Central memory CD8-positive, alpha-beta T cell (primary cell): ENCODE measurements at places on chromosomes 1 and 21.
A peak's percentile ranks its signal among the peaks of the same experiment; 100 is the strongest.

- no peaks in the 10 kb centered on the region for H3K36me3 ChIP-seq
- H3K27me3 ChIP-seq = peaks cover 4% of the 10 kb centered on the region
- H3K27ac ChIP-seq = no peak overlapping the region
- H3K4me3 ChIP-seq = no peak overlapping the region
These were observed 41.4 kb upstream of the CCDC190 start for GRCh38 chr1:162902416-162902815.

DNA sequence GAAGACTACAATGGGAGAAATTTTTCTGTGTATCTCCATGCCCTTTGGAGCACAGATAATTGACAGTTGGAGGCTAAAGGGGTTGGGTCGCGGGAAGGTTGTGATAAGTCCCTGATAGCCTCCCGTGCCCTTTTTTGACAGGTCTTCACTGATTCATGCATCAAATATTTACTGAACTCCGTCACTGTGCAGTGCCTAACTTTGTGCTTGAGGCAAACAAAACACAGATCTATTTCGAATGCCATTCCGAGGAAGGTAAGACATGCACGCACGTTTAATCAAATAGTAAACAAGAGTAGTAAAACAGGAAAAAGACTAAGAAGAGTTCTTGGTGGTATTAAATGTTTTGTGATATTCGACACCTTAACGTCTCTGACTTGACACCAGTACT is 494 bp upstream of the PIP5K1A start:
- H3K4me3 ChIP-seq = peak overlapping the region; percentile 100
- DNase-seq = no peak
- H3K4me1 ChIP-seq = peaks cover 37% of the 10 kb centered on the region
- H3K27me3 ChIP-seq = no peaks in the 10 kb centered on the region

DNA sequence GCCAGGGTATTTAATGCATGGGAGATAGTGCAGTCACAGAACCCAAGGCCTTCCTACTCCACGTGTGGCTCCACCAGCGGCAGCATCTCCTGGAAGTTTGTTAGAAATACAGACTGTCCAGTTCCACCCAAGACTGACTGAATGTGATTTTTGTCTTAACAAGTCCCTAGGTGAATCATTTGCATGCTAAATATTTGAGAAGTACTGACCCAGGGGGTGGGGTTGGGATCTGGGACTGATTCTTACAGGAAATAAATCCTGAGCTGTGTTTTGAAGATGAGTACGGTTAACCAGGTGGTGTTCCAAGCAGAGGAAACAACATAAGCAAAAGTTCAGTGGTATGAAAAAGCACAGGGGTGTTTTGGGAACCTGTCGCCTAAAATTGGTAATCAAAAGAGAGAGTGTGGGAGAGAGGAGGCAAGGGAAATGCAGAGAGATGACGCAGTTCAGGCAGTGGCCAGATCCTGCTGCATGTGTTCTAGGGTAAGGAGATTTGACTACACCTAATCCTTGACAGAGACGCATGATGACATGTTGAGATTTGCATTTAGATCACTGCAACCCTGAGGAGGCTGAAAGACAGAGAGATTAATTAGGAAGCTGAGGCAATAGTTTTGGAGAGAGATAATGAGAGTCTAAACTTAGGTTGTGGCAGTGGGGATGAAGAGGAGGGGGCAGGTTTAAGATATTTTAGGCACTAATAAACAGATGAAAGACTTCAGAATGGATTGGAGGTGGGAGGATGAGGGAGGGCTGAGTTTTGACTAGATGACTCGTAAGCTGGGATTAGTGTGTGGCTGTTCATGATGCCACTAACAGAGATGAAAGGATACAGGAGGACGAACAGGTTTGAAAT is 3.7 kb upstream of the ZNF326 start:
- no peak overlapping the region for H3K4me3 ChIP-seq
- H3K27ac ChIP-seq = no peak overlapping the region

- H3K4me3 ChIP-seq = no peak overlapping the region
- peaks cover 2% of the 10 kb centered on the region for H3K36me3 ChIP-seq
- peaks cover 90% of the 10 kb centered on the region for H3K27me3 ChIP-seq
- no peaks in the 10 kb centered on the region for H3K4me1 ChIP-seq
These were observed 65.7 kb upstream of the CNTN2 start for GRCh38 chr1:204977318-204977717.

DNA sequence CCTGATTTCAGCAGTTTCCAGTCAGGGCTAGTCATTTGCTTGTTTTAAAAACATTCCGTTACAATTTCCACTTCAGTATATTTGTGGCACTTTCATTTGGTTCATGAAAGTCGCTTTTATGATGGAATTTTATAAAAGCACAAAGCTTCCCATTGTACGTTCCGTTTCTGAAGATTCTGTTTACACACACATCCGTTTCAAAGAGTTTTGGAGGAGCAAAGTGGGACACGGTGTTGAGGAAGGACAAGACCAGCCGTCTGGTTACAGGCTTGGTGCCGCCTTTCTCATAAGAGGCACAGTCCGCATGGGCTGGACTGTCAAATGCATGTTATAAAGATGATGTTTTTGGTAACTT is 60.3 kb downstream of the FAAP20 start:
- H3K27me3 ChIP-seq = no peaks in the 10 kb centered on the region
- DNase-seq = no peak
- peaks cover 7% of the 10 kb centered on the region for H3K4me1 ChIP-seq
- no peak overlapping the region for H3K27ac ChIP-seq
- H3K4me3 ChIP-seq = no peak overlapping the region
- H3K36me3 ChIP-seq = peaks cover 10% of the 10 kb centered on the region

- no peak for DNase-seq
- no peak overlapping the region for H3K27ac ChIP-seq
- H3K27me3 ChIP-seq = no peaks in the 10 kb centered on the region
- H3K4me1 ChIP-seq = peaks cover 4% of the 10 kb centered on the region
- no peaks in the 10 kb centered on the region for H3K36me3 ChIP-seq
These were observed 73.1 kb downstream of the ATP6V1G3 start for GRCh38 chr1:198467342-198467741.

- no peak overlapping the region for H3K27ac ChIP-seq
- H3K4me3 ChIP-seq = no peak overlapping the region
- H3K4me1 ChIP-seq = peaks cover 8% of the 10 kb centered on the region
- peaks cover 5% of the 10 kb centered on the region for H3K36me3 ChIP-seq
These were observed 11.5 kb upstream of the COL6A1 start for GRCh38 chr21:45969921-45970673.

DNA sequence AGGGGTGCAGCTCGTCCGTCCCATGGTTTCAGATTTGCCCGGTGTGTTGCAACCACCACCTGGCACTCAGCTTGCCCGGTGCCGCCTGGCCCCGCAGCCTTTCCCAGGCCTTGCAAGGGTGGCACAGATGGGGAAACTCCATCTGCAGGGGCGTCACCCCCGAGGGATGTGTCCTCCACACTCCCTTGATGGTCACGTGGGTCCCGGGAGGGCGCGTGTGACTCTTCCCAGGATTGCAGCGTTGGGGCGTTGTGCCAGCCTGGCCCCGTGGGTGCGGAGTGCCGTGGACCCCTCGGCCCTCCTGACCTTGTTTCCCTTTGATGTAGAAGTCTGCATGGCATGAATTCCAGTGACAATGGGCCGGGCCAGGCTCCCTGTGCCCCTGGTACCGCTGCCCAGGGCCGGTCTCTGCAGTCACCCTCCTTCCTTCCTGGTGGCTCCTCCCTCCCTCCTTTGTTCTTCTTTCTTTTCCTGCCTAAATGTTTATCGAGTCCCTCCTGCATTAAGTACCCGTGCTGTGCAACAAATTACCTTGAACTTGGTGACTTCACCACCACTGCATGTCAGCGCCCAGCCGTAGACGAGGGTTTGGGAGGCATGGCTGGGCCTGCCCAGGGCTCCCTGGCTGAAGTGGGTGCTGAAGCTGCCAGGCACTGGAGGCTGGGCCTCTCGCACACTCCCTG is 22.9 kb downstream of the RRP1 start:
- H3K4me3 ChIP-seq = no peak overlapping the region
- H3K4me1 ChIP-seq = peaks cover 18% of the 10 kb centered on the region
- H3K27me3 ChIP-seq = peaks cover 7% of the 10 kb centered on the region

DNA sequence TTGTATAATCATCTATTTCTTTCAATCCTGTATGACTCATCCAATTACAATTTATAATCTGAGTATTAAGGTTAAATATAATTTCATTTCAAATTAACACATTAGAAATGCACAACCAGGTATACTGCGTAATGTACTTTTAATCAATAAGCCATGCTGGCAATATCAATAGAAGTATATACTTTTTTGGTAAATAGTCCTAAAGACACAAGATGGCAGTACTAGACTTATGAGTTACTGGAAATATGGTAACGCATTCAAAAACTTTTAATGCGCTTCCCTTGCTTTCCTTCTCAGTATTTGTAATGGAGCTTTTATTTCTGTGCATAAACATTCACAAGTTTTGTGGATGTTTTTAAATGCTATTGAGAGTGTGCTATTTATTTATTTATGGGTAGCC is 1162.0 kb upstream of the TMPRSS15 start:
- no peak for DNase-seq
- no peak overlapping the region for H3K27ac ChIP-seq
- no peaks in the 10 kb centered on the region for H3K4me1 ChIP-seq
- no peaks in the 10 kb centered on the region for H3K27me3 ChIP-seq

DNA sequence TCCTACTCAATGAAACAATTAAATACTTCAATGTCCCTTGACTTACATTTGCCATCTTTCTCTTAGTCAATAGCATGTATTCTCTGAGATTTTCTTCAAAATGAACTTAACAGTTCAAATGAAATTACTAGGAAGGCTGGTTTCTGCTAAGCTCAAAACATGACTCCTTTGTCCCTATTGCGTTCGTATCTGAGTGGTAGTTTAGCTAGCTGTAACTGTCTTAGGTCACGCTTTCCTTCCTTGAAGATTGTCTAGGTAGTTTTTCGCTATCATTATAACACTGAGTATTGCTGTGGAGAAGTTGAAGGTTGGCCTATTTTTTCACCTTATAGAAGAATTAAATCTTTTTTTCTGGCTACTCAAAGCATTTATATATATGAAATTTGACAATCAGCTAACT is 1535.2 kb downstream of the PLA2G4A start:
- no peaks in the 10 kb centered on the region for H3K4me1 ChIP-seq
- no peaks in the 10 kb centered on the region for H3K27me3 ChIP-seq
- no peak overlapping the region for H3K27ac ChIP-seq
- DNase-seq = no peak
- H3K36me3 ChIP-seq = no peaks in the 10 kb centered on the region
- H3K4me3 ChIP-seq = no peak overlapping the region

- H3K27me3 ChIP-seq = peaks cover 38% of the 10 kb centered on the region
- no peaks in the 10 kb centered on the region for H3K36me3 ChIP-seq
- H3K4me1 ChIP-seq = no peaks in the 10 kb centered on the region
- DNase-seq = no peak
- no peak overlapping the region for H3K27ac ChIP-seq
- no peak overlapping the region for H3K4me3 ChIP-seq
These were observed 334.9 kb upstream of the AJAP1 start for GRCh38 chr1:4319496-4319895.

DNA sequence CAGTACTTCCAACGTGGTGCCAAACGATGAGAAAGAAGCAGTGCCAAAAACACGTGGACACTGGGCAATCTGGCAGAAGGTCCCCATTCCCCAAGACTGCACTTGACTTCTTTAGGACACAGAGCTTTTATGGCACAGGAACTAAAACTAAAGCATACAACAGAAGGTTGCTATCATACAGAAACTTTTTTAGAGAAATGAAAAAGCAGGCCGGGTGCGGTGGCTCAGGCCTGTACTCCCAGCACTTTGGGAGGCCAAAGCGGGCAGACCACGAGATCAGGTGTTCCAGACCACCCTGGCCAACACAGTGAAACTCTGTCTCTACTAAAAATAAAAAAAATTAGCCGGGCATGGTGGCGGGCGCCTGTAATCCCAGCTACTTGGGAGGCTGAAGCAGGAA is 43.0 kb downstream of the GNB1 start:
- peaks cover 24% of the 10 kb centered on the region for H3K36me3 ChIP-seq
- H3K27me3 ChIP-seq = no peaks in the 10 kb centered on the region
- DNase-seq = no peak
- peak overlapping the region; percentile 38 for H3K27ac ChIP-seq

DNA sequence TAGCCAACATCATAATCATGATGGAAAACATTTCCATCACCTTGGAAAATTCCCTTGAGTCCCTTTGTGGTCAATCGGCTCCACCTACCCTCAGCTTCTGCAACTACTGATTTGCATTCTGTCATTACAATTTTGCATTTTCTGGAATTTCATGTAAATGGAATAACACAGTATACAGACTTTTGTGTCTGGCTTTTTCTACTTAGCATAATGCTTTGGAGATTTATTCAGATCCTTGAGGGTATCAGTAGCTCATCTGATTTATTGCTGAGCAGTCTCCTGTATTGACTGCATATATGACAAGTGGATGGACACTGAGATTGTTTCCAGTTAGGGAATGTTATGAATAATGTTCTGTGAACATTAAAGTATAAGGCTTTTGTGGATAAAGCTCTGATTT is 358.3 kb downstream of the USP25 start:
- H3K4me3 ChIP-seq = no peak overlapping the region
- DNase-seq = no peak
- no peaks in the 10 kb centered on the region for H3K36me3 ChIP-seq
- no peak overlapping the region for H3K27ac ChIP-seq
